Fibroblast of the aortic adventitia (primary cell): ENCODE measurements at places on chromosomes 11 and 22. TPM values are rescaled to one million over a fixed set of nuclear protein-coding genes. Genes with fewer than 3 reads are reported as not detected.

Gene BBOX1
- not detected in 2 replicates for total RNA-seq

Gene RTN4R
- 0.09 TPM in 1 of 2 replicates, not detected in the other for total RNA-seq

Gene ANKK1
- not detected in 2 replicates for total RNA-seq

Gene AMPD3
- total RNA-seq: 5.3 and 7.0 TPM in 2 replicates

Gene TUBA8
- total RNA-seq: 0.72 TPM in 1 of 2 replicates, not detected in the other

Gene GLB1L2
- not detected in 2 replicates for total RNA-seq

Gene GALNT18
- total RNA-seq: 1.1 and 2.4 TPM in 2 replicates

Gene IGSF9B
- total RNA-seq: 1.7 and 3.2 TPM in 2 replicates

Gene MYBPC3
- not detected in 2 replicates for total RNA-seq

Gene TRIM29
- total RNA-seq: not detected in 2 replicates

Gene ZP1
- not detected in 2 replicates for total RNA-seq

Gene RASSF10
- not detected in 2 replicates for total RNA-seq

Gene PHLDA2
- 1.2 and 3.8 TPM in 2 replicates for total RNA-seq

Gene BEST1
- 3.1 and 3.4 TPM in 2 replicates for total RNA-seq

Gene LRP5
- total RNA-seq: 3.3 and 8.3 TPM in 2 replicates

Gene CFL1
- 673 and 713 TPM in 2 replicates for total RNA-seq

Gene LDLRAD3
- 8.6 and 10.8 TPM in 2 replicates for total RNA-seq

Gene NAV2
- total RNA-seq: 6.5 and 44.6 TPM in 2 replicates

Gene IGLL1
- total RNA-seq: not detected in 2 replicates

Gene LRRC10B
- total RNA-seq: 0.27 TPM in 1 of 2 replicates, not detected in the other

Gene CYP2R1
- 10.2 and 14.3 TPM in 2 replicates for total RNA-seq

Gene TRIM64C
- not detected in 2 replicates for total RNA-seq

Gene HORMAD2
- not detected in 2 replicates for total RNA-seq

Gene CNTF
- 0.82 and 1.9 TPM in 2 replicates for total RNA-seq

Gene RAB39A
- total RNA-seq: not detected in 2 replicates

Gene VSIG2
- total RNA-seq: not detected in 2 replicates

Gene MRGPRX2
- not detected in 2 replicates for total RNA-seq

Gene BCO2
- total RNA-seq: 1.5 and 4.0 TPM in 2 replicates

Gene NXPE4
- total RNA-seq: not detected in 2 replicates

Gene MRPL23
- total RNA-seq: 55.2 and 84.3 TPM in 2 replicates

Gene MYEOV
- total RNA-seq: 7.0 TPM in 1 of 2 replicates, not detected in the other

Gene NAALAD2
- total RNA-seq: 3.7 and 7.9 TPM in 2 replicates

Gene KCNK7
- 0.09 and 0.65 TPM in 2 replicates for total RNA-seq

Gene SYNGR1
- total RNA-seq: 3.9 and 14.2 TPM in 2 replicates

Gene PTPRJ
- total RNA-seq: 6.6 and 11.0 TPM in 2 replicates

Gene SYCE3
- not detected in 2 replicates for total RNA-seq

Gene DNAJB7
- not detected in 2 replicates for total RNA-seq

Gene SAA4
- total RNA-seq: 0.27 TPM in 1 of 2 replicates, not detected in the other

Gene CFAP300
- total RNA-seq: 4.1 and 12.7 TPM in 2 replicates

Gene PANX1
- total RNA-seq: 26.4 and 39.0 TPM in 2 replicates
